ENCODE measurements at places on chromosomes 4 and X.

GRCh38 chr4:177974461-177974860, 532.2 kb upstream of the AGA start:
- no peak for DNase-seq

GRCh38 chr4:68466185-68466584, 18.9 kb downstream of the TMPRSS11E start:
- no peak for DNase-seq

GRCh38 chrX:40171513-40172400, 74.0 kb upstream of the BCOR start:
- DNase-seq, result no peak

DNA sequence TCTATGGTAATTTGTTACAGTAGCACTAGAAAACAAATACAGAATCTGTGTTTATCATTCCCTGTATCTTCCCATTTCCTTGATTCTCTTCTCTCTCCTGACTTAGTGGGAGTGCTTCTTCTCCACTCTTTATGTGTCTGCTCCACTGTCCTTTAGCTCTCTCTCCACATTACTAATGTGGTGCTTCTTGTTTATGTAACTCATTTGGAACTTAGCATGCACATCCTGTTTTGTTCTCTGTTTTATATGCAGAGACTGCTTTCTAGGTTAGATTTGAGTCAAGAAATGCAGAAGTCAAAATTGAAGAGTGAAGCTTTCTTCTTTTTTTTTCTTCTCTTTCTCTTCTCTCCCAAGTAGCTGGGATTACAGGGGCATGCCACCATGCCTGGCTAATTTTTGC, 25.9 kb downstream of the ADH1A start:
- DNase-seq, result no peak

GRCh38 chrX:136205882-136206380, 45.3 kb downstream of the MAP7D3 start:
- DNase-seq, result no peak

- no peak for DNase-seq
Observed at GRCh38 chr4:140240237-140240636, 86.3 kb upstream of the MAML3 start.

DNA sequence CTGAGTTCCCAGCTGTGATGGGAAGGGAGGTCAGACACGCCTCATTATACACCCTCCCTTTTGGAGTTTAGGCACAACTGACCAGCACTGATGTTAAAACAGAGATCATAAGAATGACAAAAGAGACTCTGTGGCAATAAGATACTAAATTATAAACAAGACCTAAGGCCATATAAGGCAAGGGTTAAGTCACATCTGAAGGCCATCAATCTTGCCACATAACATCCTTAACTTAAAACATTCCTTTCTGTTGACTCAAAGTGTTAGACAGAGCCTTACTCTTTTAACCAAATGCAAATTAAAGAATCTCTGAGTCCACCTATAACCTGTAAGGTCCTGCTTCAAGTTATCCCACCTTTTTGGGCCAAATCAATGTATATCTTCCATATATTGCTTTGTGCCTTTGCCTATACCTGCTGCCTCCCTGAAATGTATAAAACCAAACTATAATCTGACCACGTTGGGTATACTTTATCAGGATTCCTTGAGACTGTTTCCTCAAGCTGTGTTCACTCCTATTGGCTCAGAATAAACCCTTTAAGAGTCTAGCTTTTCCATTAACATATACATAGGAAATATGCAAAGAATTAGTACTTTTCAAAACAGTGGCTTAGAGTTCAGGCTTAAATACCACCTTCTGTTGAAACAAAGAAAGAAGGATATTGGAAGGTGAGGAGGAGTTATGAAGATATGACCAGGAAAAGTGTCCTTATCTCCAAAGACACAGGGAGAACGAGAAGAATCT, 214.4 kb upstream of the PPP1R2C start:
- DNase-seq, result no peak

Measured in iPS-NIHi11 (cell line).